ENCODE measurements at places on chromosomes 1 and 21.
A peak's percentile ranks its signal among the peaks of the same experiment; 100 is the strongest.

GRCh38 chr1:12430525-12430924 lies 187.5 kb downstream of the DHRS3 start:
- DNase-seq: no peak

DNA sequence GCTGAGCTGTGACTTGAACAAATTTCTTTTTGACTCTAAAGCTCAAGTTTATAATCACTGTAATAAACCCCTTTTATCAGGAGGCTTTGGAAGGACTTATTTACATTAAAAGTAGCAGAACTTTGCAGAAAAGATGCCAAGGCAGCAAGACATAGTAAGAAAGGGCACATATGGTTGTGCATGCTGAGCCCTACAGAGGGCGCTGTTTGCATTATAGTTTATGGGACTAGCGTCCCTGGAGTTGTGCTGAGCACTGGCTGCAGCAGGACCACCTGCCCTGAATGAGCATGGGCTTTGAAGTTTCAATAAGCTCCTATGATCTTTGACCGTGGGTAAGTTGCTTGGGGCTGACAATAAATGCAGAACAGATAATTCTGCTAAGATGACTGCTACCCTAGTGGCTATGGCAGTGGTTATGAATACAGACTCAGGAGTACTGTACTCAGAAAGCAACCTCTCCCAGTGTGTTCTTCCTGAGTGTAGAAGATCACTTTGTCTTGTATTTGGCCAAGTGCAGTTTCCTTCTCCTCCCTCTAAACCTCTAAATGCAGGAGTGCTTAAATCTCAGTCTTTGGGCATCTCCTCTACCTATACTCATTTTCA lies 45.4 kb upstream of the USP1 start:
- peak; percentile 21 for DNase-seq

- no peak for DNase-seq
Observed at GRCh38 chr1:244665771-244666217, 12.9 kb downstream of the DESI2 start.

DNA sequence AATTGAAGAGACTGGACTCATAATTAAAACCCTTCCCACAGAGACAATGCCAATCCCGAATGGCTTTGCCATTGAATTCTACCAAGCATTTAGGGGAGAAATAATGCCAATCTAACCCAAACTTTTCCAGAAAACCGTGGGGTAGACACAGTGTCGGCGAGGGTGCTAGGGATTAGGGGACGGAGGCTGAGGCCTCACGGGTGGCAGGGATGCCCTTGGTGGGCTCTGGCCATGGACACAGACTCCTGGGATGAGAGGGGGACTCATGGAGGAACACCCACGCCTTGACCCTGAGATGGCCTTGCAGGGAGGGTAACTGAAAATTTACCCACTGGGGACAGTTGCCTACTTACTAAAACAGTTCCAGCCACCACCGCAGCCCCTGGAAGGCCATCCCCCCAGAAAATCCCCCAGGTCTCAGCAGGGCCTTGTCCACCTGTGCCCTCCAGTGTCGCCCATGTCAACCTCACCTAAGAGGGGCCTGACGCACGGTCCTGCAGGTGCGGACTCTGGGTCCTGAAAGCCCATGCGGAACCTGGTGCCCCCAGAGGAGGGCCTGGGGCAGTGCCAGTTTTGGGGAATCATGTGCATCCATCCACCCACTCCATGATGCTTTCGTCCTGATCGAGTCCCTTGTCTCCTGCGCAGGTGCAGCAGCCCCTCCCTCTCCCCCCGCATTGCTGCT lies 1.9 kb downstream of the KRTAP10-5 start:
- DNase-seq: no peak

GRCh38 chr1:86507935-86508582 lies 38.8 kb upstream of the CLCA4 start:
- DNase-seq: no peak

GRCh38 chr1:116127848-116128540 lies 16.8 kb downstream of the MAB21L3 start:
- DNase-seq: no peak

DNA sequence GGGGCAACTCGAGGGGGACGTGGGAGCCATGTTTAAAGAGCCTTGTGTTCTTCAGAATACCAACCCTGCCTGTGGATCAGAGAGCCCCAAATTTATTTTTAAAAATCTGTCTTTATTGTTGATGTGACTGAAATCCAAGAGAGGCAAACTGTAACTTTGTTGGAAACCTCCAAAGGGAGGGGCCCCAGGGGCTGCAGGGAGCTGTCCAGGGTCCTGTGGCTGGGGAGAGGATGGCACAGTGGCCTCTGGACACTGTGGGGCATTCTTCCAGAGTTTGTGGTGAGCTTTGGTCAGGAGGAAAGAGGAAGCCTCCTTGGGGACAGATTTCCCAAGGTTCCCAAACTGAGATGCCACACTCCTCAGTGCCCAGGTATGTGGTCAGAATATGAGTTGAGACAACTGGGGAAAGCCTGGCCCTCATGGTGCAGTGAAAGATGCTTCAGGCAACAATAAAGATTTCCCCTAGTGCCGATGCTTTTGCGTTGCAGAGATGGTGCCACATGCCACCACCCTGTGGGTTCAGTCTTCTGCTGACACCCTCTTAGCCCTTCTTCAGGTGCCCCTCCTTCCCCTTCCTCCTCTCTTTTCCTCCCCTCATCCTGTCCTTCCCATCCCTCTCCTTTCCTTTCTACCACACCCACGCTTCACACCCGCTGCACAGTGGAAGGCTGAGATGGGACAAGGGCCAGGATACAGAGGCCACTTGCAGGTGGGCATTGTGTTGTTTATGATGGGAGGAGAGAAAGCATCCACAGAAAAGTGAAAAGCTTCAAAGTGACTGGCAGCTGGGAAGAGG lies 122.1 kb downstream of the UCK2 start:
- peak; percentile 18 for DNase-seq

GRCh38 chr1:184629266-184629665 lies 125.4 kb downstream of the EDEM3 start:
- no peak for DNase-seq

GRCh38 chr21:33300701-33301631 lies 23.8 kb upstream of the IFNAR1 start:
- no peak for DNase-seq

GRCh38 chr1:100147875-100148274 lies 14.9 kb downstream of the TRMT13 start:
- DNase-seq: no peak

- DNase-seq: no peak
Observed at GRCh38 chr1:171226747-171227370, 21.4 kb upstream of the FMO1 start.

DNA sequence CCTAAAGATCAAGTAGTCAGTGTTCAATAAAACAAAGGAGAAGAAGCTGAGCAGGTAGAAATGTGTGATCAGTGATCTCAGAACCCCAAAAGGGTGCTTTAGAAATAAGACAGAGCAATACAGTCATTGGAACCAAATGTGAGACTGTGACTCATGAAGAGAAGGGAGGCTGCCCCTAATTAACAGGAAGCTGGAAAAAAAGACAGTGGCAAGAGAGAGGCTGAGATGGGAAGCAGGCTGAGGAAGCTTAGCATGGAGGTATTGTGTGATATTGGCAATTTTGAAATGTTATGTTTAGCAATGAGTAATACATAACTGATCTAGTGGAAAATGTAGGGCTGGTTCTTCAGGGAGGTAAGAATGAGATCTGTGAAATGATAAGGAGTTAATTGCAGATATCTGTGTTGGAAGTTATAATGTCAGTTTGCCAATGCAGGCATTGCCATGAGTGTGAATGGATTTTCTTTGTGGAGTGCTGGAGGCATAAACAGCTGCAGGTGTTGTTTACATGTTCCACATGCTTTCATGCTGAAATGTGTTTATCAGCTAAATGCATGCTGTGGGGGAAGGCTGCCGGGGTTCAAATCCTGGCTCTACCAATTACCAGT lies 90.6 kb upstream of the CACNA1E start:
- no peak for DNase-seq

DNA sequence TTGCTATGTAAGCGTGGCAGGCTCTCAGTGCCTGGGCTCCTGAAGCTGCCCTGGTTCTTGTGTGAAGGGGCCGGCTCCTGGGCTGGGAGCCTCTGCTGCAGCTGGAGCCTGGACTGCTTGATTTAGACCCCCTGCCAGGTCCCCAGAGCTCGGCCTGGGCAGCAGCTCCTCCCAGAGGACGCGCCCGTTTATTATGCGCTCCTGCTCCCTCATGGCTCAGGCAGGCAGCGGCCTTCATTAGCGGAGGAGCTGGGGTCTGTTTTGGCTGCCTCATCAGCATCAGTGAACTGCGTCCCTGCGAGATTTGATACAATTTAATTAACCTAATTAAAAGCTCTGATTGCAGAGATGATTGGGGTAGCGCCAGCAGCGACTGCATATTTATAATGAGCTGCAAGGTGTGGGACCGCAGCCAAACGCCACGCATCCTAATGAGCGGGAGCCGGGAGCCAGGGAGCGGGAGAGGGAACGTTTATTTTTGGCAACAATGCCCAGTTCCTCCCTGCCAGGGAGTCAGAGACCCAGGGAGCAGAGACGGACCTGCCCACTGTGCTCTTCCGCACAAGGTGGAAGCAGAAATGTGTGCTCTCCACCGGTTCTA lies 16.6 kb downstream of the UTP11 start:
- peak; percentile 52 for DNase-seq

DNA sequence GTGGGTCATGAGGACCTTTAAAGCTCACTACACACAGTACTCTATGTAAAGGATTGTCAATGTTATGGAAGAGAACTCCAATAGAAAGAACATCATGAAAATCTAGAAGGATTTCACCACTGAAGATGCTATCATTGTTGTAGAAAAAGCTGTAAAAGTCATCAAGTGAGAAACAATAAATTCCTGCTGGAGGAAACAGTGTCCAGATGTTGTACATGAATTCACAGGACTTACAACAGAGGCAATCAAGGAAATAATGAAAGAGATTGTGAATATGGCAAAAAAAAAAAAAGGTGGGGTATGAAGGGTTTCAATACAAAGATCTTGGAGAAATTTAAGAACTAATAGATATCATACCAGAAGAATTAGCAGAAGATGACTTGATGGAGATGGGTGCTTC lies 355.1 kb upstream of the ZRANB2 start:
- DNase-seq: no peak

GRCh38 chr1:52125736-52126359 lies 16.0 kb upstream of the ZFYVE9 start:
- no peak for DNase-seq

DNA sequence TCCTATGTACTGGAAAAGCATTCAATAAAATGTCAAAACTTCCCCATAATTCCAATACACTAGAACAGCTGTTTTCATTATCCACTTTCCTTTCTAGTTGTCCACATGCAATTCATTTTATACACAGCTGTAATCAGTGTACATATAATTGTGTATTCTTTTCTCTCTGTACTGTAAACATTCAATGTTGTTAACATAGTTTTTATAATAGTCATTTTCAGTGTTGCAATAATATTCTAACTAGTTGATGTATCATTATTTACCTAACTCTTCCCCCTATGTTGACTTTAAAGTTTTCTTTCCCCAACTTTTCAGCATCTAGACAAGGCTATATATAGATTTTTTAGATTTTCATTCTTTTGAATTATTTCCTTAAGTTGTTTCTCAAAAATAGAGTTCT lies 44.4 kb downstream of the DIPK1A start:
- DNase-seq: no peak

GRCh38 chr1:203167026-203167912 lies 8.4 kb downstream of the MYBPH start:
- DNase-seq: no peak

- no peak for DNase-seq
Observed at GRCh38 chr1:202632241-202632640, 78.0 kb downstream of the SYT2 start.

GRCh38 chr1:222521299-222522104 lies 26.4 kb downstream of the HHIPL2 start:
- peak; percentile 25 for DNase-seq

DNA sequence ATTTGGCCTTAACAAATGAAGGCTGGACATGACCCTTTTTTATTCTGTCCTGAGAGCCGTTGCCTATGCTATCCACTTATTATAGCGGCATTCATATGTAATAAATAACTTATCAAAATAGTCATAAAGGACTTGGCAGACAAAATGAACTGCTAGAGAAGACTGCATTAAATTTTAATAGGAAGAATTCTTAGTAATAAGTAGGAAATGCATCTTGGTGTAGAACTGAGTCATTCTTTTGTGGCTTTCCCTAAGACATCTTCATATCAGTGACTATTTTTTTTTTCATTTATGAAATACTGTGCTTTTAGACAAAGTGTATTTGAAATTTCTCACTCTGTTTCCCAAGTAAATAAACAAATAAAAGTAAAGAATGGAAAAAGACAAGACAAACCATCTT lies 45.6 kb downstream of the PBX1 start:
- no peak for DNase-seq

- no peak for DNase-seq
Observed at GRCh38 chr1:15475752-15476314, at the start of gene CELA2B. Gene CELA2B, plus strand, starts transcription at chr1:15476104. Its CDS starts 22 bp downstream, at chr1:15476126.

DNA sequence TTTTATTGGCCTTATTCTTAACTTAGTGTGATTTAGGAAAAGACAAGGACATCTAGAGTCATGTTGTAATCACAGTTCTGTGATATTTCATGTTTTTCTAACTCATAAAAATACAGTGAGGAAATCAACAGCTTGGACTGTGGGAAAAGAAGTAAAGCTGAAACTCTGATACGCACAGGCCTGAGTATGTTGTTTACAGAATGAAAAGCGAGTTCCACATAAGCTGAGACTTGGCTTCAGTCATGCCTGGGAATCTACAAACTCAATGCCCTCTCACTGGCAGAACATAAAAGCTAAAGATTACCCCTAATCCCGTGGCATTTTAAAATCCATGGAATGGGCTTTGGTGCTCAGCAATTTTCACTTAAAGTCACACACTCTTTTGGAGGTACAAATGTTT lies 23.6 kb upstream of the ATP5PO start:
- no peak for DNase-seq

DNA sequence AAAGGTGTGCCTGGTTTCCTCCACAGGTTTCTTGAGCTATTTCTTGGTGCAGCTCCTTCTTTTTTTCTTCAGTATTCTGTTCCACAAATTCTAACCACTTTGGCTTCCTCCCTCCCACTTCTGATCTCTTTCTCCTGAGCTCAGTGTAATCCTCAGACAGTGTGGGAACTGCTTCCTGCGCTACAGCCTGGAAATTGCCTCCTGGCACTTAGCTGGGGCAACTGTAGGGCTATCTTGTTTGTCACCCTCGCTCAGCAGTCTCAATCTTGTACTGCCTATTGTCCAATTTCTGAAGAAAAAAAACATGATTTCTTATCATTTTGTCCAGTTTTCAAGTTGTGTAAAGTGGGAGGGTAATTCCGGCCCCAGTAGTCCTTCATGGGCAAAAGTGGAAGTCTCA lies 24.0 kb upstream of the GALNT2 start:
- DNase-seq: no peak

DNA sequence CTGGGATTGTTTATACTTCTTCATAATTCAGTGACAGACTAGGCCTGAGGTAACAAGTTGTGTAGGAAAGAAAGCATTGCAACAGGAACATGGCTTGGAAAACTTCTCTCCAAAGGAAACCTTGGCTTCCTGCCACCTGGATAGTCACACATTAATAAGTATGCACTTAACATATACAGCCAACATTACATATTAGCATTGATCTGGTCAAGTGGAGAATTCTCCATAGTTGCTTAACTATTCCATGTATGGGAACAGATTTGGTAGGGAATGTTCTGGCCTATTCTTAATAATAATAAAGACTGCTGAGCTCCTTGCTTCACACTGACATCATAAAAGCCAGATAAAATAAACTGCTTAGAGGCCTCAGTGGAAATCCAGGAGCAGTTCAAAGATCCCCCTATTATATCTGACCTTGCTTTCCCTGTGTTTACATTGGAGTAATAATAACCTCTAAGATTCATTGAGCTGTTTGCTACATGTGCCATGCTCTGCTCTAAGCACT lies 27.2 kb upstream of the NFIA start:
- DNase-seq: no peak

Data from H54 (cell line).